Small intestine (tissue), 16 donors: ENCODE measurements at places on chromosomes 7 and 10.

- no peak for DNase-seq
Measured at GRCh38 chr7:34247468-34247867, 342.1 kb downstream of the BMPER start.

DNA sequence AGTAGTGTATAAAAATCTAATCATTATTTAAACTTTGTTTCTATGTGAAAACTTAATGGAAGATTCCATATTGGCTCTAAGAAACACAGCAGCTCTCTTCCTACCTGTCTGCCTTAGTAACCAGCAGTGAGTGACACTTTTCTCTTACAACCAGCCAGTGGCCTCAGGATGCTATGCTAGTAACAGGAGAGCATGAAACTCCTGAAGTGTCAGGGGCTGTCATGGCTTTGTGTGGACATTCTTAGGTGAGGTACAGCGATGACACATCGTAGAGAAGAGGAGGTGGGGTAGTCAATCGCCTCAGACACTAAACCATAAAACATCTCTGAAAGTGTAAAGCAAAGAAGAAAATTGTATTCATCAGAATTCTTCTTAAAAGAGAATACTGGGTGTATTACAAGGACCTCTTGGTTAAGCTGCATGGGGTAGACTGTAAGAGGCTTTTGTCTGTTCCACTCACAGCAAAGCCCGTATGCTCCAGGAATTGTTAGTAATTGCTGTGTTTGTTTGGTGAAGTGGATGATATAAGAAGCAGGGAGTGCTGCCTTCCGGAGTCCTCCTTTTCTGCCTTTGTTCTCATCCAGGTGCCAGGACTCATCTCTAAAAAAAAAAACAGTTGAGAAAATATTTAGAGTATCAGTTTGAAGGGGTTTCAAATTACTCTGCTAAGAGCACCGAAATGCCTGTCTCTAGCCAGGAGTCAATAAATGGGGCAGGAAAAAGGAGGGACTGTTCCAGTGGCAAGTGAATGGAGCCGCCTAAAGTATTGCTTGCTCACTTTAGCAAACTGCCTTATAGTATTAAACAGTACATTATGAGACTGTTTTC lies 518.8 kb downstream of the CNTNAP2 start:
- no peak for DNase-seq

DNA sequence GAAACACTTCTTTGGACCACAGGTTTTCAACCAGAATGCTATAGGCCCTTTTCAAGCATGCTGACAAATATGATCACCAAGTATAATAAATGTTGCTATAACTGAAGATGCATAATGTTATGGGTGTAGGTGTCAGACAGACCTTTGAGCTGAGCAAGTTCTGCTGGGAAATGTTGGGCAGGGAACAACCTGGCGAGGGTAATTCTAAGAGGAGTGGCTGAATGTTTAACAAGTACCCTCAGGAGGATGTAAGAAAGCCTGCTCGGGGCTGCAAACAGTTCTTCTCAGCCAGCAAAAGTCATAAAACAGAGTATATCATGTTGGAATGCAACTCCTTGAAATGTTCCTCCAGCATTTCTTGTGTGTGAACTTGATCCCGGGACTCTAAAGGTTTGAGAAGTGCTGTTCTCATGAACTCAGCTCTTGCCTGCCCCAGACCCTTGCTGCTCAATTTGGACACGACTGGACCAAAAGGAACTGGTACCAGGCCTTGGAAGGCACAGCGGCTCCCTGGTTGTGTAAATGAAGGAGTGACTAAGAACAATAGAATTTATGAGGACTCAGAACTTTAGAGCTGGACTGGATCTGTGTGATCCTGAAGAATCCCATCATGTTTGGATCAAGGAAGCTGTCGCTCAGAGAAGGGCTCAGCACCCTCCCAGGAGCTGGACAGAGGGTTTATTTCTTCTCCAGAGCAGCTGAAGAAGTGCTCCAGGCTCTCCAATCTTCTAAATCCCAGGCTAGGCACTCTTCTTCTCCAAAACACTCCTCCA lies 143.2 kb upstream of the ANK3 start:
- peak; percentile 51 for DNase-seq

DNA sequence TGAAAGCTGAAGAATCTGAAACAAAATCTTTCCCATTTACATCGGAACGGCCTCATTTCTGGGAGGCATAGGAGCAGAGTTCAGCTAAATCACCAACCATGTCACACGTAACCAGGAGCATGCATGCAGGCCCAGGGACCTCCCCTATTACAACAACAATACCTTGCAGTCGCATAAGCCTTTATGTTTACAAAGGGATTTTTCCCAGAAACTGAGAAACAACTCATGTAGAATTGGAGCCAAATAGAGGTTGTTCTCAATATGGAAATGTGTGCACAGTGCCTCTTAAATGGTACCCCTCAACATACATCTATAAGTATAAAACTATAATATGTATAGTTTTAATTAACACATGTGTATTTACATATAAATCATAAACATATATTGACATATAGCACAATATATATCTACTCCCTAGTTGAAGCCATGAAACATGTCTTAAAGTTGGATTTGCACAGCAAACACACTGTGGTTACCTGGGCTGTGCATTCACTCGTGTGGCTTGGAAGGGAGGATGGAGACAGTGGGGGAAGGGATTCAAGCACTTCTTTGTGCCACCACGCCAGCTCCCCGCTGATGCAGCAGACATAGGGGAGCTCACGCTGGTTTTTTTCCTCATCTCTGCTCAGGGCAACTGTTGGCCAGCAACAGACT lies 35.0 kb upstream of the DGKI start:
- DNase-seq, result no peak

GRCh38 chr10:48306870-48307710 lies 613 bp downstream of the MAPK8 start:
- DNase-seq, result peak; percentile 40

GRCh38 chr7:111371437-111371836 lies 190.9 kb downstream of the IMMP2L start:
- DNase-seq, result no peak

GRCh38 chr10:120098232-120098930 lies 205.9 kb downstream of the SEC23IP start:
- DNase-seq, result no peak

DNA sequence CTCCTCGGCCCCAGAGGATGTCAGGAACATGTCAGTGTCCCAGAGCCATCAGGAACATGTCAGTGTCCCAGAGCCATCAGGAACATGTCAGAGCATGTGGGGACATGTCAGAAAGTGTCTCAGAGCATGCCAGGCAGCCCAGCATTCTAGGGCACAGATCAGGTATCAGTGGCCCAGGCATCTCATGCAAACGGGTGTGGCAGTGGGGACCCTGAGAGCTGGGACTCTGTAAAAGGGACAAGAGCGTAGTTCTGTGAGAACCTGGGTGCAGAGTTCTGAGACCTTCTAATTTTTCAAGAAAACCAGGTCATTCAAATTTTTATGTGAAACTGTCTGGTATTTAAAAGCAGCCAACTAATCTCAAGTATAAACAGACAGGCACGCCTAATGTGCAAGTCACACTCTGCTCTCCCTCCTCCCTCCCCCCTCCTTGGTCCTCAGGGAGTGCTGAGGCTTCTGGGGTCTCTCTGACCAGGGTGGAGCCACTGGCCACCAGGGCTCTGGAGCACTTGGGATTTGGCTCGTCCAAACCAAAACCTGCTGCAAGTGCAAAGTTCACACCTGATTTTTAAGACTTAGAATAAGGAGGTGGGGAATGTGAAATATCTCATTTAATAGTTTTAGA lies 64.6 kb downstream of the ALOX5 start:
- DNase-seq, result no peak

GRCh38 chr7:42714356-42714755 lies 197.5 kb downstream of the C7orf25 start:
- no peak for DNase-seq

DNA sequence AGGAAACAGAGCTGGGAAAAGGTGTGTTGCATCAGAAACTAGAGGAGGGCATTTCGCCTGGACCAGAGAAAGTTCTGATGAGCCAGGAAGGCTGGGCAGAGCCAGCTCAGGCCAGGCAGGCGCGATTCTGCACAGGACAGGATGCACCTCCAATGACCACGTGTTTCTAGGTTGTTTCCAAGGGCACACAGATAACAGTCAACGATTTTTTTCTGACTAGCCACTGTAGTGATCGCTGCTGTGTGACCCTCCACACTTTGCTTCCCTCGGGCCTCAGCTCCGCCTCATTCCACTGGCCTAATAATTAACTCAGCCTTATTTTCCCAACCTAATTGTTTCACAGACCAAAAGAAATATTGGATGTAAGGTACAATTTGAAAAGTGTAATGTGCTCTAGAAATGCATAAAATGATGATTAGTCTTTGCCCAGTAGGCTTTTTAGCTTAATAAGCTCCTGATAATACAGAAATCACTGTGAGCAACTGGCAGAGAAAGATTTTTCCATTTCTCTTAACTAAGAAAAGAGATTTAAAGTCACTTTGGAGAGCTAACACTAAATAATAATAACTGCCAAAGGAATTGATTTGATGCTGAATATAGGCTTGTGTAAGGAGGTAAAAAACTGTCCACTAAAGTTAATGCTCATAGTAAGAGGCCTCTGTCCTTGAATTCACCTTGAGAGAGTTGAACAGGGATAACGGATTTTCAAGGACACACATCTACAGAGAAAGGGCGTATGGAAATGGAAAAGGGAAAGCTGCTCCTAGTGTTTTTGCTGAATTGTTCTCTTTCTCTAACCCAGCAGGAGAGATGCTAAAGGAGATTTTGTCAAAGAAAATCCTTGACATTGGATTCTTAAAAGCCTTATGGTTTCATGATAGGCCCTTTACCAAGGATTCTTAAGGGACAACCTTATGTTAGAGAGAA lies 291.0 kb upstream of the C7orf33 start:
- DNase-seq, result peak; percentile 30

GRCh38 chr10:19299645-19300044 lies 251.0 kb downstream of the MALRD1 start:
- DNase-seq, result no peak

GRCh38 chr10:47101807-47102206 lies 190.6 kb downstream of the PTPN20 start:
- no peak for DNase-seq

DNA sequence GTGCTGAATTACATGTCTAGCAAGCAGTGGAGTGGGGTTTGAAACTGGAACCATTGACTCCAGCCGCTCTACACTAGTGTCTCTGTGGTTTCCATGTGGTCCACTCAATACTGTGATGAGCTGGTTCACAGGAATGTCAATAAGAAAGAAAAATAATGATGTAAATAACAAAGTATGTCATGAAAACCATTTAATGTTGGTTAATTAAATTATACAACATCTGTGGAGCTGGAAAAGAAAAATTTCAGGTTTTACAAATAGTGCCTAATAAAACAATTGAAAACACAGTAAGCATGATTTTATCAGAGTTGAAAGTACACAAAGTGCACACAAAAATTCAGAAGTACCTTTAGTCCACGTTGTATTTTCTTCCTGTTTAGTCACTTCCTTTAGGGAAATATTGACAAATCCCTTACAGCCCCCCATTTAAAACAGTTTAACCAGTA lies 28.7 kb upstream of the NAMPT start:
- peak; percentile 19 for DNase-seq

GRCh38 chr7:40077849-40078248 lies 56.6 kb downstream of the MPLKIP start:
- DNase-seq, result no peak

GRCh38 chr10:119270762-119271366 lies 63.5 kb downstream of the GRK5 start:
- peak; percentile 95 for DNase-seq

DNA sequence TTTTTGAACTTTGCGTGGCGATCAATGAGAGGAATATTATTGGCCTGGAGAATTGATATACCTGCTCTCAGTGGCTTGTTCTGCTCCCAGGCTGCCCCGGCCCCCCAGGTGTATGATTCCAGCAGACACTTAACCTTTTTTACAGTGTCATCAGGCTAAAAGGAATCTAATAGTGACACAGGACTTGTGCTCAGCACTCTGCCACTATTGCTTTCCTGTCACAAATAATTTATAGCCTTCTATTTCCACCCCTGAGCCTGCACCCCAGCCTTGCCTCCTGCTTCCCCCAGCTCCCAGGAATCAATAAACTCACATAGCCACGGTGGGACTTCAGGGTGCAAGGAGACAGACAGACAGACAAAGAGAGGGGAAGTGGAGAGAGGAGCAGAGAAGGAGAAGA lies 28.3 kb downstream of the PAX2 start:
- DNase-seq, result no peak

GRCh38 chr7:100974021-100974420 lies 4.7 kb downstream of the MUC12 start:
- DNase-seq, result no peak

DNA sequence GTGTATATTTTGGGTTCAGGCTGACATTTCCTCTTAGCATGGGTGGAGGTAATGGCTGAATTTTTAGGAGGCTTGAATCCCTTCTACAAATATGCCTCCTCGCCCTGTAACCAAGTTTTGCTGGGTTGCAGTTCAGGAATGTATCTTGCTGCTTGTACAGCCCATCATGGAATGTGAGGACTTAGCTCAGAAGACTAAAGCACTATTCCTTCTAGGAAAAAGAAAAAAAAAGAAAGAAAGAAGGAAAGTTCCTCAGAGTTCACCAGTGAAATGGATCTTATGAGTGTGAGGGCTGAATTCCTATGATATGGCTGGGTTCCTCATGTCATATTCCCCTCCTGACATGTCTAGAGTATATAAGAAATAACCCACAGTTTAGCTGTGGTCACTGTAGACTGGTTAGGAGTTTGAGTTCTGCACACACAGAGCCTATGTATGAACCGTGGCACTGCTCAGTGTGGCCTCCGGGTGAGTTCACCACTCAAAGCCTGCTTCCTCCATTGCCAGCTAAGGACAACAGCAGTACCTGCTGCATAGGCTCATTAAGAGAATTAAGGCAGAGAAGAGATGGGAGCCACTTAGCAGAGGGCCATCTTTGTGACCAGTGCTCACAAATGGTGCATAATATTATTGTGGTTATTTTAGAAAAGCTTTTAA lies 114.0 kb downstream of the TACC2 start:
- DNase-seq, result no peak

GRCh38 chr7:29457565-29458011 lies 106.0 kb upstream of the PRR15 start:
- no peak for DNase-seq

- no peak for DNase-seq
Measured at GRCh38 chr7:131540491-131541162, 15.8 kb downstream of the PODXL start.

DNA sequence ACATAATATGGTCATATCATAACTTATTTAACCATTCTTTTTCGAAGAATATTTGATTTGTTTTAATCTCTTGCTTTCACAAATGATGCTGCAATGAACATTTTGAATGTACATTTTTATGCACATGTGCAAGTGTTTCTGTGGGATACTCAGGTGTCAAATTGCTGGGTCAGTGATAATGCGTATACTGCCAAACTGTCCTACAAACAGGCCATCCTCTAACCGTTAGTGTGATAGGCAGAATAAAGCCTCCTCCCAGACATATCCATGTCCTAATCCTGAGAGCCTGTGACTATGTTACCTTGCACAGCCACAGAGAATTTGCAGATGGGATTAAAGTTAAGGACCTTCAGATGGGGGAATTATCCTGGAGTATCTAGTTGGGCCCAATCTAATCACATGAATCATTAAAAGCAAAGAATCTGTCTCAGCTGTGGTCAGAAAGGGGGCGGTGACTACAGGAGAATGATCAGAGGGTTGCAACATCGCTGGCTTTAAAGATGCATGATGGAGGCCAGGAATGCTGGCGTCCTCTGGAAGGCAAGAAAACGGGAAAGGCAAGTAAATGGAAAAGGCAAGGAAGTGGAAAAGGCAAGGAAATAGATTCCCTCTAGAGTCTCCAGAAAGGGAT lies 46.7 kb downstream of the FZD1 start:
- no peak for DNase-seq
